Activated T-cell treated with anti-CD3 and anti-CD28 coated beads, Interleukin-2, amount 50 U/mL, for 1 hour (primary cell): ENCODE measurements at places on chromosomes 7 and 10.

DNA sequence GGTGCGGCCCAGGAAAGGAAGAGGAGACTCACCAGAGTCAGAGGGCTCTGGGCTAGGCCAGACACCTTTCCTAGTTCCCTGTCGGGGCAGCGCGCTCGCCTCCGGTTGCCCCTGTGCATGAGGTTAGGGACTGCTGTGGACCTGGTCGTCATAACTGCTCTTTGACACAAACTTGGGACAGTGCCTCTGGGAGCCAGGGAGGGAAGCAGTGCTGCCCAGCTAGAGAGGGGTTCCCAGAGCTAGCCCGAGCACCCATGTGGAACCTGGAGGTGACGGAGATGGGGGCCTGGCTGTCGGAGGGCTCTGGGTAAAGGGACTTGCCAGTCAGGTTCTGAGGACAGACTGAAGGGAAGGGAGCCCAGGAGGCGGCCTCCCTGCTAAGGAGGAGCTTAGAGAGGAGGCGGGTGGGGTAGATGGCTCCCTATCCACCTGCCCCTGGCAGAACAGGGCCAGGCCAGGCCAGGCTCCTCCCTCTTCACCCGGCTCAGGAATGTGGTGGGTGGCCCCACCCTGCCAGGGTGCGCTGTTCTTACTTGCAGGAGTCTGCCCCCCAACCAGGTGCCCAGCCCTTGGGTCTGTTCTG, 29.7 kb downstream of the AGAP3 start:
- no peak for DNase-seq

DNA sequence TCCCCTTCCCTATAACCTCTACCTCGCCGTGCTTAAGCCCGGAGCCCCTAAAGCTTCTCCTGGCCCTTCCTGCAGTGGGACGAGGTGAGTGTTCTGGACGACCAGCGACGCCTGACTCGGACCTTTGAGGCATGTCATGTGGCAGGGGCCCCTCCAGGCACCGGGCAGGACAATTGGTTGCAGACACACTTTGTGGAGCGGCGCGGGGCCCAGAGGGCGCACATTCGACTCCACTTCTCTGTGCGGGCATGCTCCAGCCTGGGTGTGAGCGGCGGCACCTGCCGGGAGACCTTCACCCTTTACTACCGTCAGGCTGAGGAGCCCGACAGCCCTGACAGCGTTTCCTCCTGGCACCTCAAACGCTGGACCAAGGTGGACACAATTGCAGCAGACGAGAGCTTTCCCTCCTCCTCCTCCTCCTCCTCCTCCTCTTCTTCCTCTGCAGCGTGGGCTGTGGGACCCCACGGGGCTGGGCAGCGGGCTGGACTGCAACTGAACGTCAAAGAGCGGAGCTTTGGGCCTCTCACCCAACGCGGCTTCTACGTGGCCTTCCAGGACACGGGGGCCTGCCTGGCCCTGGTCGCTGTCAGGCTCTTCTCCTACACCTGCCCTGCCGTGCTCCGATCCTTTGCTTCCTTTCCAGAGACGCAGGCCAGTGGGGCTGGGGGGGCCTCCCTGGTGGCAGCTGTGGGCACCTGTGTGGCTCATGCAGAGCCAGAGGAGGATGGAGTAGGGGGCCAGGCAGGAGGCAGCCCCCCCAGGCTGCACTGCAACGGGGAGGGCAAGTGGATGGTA, 9.2 kb downstream of the EPHB6 start:
- no peak for DNase-seq

DNA sequence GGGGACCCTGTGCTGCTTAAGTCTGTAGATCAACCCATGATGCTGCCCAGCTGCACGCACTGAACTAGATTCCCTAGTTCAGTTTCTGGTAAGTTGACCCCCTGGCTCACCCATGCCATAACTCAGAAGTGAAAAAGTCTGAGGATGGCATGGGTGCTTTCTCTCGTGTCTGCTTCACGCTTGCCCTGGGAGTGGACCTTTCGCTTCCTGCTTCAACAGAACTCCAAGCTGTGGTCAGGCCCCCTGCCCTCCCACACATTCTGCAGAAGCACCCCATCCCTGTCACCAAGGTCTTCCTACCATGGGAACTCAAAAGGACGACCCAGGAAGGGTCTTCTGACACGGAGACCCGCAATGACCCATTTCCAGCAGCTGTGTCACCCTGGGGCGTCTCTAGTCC, 39.9 kb downstream of the LRRC18 start:
- no peak for DNase-seq

DNA sequence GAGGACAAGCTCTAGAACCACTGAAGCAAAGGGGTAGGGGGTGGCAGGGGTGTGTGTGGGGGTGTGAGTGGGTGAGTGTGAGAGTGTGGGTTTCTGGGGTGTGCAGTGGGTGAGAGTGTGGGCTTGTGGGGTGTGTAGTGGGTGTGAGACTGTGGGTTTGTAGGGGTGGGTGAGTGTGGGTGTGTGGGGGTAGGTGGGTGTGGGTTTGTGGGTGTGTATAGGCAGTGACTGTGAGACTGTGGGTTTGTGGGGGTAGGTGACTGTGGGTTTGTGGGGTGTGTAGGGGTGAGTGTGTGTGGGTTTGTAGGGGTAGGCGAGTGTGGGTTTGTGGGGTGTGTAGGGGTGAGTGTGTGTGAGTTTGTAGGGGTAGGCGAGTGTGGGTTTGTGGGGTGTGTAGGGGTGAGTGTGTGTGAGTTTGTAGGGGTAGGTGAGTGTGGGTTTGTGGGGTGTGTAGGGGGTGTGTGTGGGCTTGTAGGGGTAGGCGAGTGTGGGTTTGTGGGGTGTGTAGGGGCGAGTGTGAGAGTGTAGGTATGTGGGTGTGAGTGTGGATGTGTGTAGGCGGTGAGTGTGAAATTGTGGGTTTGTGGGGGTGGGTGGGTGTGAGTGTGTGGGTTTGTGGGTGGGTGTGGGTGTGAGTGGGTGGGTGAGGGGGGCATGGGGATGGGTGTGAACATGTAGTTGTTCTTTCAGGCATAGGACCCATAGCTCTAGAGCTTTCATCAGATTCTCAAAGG, 8.8 kb downstream of the NOS3 start:
- no peak for DNase-seq

- DNase-seq: no peak
These were observed 148.9 kb downstream of the ARID5B start for GRCh38 chr10:62050346-62050892.

DNA sequence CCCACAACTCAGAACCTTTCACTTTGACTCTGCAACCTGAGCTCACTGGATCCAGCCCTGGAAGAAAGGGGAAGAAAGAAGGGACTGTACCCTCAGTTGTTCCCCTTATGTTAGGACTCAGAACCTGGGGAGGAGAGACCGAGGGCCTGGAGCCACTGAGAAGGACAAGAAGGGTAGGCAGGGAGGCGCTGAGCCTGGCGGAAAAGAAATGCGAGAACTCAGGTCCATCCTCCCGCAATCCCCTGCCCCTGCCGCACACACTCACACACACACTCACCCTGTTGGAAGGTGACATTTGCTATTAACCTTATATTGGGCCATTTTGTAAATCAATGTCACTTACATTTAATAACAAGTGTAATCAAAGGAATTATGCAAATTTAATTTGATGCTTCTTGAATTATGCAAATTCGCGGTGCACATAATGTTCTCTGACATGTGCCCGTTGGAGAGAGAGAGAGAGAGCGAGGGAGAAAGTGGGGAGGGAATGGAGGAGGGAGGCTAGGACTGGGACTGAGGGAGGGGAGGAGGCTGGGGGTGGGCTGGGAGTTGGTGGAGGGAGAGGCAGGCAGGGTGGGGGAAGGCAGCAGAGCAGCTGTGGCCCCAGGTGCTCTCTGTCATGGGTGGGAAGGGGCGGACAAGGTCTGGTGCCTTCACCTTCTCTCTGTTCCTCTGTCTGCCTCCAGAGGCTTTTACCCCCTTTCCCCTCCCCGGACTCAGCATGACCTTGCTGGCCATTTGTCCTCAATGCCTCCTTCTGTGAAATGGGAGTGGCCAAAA, 99.6 kb upstream of the PAX2 start:
- no peak for DNase-seq

- DNase-seq: no peak
These were observed 42.7 kb upstream of the CHST3 start for GRCh38 chr10:71921324-71922027.
